ENCODE measurements at places on chromosomes 4 and X.

- DNase-seq, result no peak
These were observed 1157.6 kb upstream of the TENM3 start for GRCh38 chr4:181085557-181085956.

GRCh38 chr4:168839758-168840391 is 170.2 kb downstream of the CBR4 start:
- no peak for DNase-seq

- DNase-seq, result no peak
These were observed 23.6 kb downstream of the GPRIN3 start for GRCh38 chr4:89284020-89284424.

GRCh38 chrX:20472148-20472547 is 205.4 kb upstream of the RPS6KA3 start:
- DNase-seq, result no peak

All from activated CD4-positive, alpha-beta T cell treated with anti-CD3 and anti-CD28 coated beads, Interleukin-2, amount 50 U/mL, for 1 hour (primary cell).